ENCODE measurements at places on chromosomes 5 and 9.
A peak's percentile ranks its signal among the peaks of the same experiment; 100 is the strongest.

- no peak for DNase-seq
Observed at GRCh38 chr5:174472956-174473355, 251.4 kb upstream of the MSX2 start.

- no peak for DNase-seq
Observed at GRCh38 chr5:42887575-42887974, 75.9 kb upstream of the SELENOP start.

DNA sequence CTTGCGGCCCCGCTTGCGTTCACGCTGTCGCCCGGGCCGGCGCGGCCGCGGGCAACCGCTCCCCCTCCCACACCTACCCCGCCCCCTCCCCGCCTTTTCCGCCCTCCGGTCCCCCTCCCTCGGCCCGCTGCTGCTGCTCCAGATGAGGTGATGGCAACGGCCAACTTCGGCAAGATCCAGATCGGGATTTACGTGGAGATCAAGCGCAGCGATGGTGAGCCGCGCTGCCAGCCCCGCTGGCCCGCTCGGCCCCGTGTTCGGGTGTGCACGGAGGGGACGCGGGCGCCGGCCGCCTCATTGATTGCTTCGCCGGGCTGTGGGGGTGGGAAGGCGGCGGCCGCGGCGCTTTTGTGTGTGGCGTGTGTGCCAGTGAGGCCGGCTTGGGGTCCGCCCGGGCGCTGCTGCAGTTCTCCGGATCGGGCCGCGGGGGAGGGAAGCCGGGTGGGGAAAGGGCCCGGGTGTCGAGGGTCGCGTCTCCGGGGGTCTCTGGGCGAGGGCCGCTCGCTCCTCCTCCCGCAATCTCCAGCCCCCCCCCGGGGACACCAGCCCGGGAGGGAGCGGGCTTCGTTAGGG lies 403 bp downstream of the KIF2A start:
- peak; percentile 11 for DNase-seq

DNA sequence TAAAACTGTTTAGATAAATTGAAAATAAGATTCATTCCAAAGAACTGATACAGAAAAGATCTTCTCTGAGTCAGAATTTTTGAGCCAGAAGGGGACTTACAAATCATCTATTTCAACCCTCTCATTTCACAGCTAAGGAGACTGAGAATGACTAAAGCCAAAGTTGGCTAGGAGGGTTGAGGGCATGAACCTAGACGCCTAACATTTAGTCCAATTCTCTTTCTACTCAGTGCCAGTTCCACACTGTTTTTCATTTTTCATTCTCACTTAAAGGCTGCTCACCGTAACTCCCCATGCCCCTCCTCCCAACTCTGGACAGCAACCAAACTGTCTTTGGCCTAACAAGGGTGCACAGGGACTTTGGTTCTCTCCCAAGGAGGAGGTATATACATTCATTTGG lies 364.0 kb downstream of the NDUFS4 start:
- DNase-seq, result no peak

- DNase-seq, result no peak
Observed at GRCh38 chr9:136495238-136495800, 12.5 kb upstream of the SEC16A start.

DNA sequence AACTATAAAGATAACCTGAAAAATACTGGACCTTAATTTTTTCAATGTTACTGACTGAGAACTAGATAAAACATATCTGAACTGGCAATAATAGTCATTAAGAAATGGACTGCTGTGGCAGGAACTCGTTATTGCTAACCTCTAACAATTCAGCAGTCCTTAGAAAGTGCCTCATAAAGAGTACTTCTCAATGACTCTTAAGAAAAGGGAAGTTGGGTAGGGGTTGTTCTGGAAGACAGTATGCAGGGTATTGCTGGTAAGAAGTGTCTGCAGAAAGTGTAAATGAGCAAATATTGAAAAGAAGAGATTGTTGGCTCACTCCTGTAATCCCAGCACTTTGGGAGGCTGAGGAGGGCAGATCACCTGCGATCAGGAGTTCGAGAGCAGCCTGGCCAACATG lies 27.9 kb downstream of the FOXD1 start:
- no peak for DNase-seq

DNA sequence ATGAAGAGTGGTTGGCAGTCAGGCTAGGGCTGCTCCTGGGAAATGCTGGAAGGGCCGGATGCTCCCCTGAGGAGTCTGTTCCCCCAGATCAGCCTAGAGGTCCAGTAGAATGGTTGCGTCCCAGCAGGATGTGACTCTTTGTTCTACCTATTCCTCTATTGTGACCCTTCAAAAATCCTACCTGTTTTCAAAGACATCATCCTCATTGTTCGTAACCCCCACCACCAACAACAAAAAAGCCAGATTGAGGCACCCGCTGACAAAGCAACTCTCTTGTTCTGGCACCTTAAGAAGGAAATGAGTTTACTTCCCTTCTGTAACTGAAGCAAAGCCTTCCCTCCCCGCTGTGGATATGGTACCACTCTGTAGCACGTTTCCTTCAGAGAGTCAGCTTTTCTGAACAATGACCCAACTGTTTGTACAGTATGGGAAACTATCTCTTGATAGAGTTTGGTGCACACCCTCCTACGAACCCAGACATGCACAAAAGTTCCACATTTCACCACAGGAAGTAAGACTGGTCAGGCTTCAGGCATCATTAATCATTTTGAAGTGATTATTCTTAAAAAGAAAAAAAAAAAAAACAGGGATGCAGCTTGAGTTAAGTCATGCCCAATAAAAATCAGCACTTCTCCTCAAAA lies 207.2 kb downstream of the ENC1 start:
- DNase-seq, result no peak

- no peak for DNase-seq
Observed at GRCh38 chr9:89345476-89345875, 27.2 kb downstream of the SECISBP2 start.

DNA sequence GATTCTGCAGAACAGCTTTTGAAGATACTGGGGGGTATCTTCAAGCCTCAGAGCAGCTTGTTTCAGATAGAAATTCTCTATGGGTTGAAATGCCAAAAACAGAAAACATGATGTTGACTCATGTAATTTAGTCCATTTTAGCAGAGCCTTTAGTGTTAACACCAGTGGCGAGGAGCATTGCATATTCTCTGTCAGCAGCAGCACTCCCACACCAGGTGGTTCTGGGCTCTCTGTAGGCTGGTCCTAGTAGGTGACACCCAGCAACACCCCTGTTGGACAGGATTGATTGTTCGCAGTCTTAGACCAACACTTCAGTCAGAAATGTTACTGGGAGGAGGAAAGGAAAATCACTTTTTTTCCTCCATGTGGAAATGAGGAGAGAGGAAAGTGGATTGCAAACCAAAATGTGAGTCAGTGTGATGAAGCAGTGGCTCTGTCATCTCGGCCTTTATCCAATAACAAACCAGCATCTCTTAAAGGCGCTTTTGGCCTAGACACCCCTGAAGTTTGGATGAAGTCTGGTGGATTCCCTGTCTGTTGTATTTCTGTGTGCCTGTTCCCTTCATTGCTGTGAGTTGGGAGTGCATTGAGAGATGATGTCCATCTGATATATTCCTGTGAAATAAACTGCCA lies 16.8 kb downstream of the SLC46A2 start:
- no peak for DNase-seq

DNA sequence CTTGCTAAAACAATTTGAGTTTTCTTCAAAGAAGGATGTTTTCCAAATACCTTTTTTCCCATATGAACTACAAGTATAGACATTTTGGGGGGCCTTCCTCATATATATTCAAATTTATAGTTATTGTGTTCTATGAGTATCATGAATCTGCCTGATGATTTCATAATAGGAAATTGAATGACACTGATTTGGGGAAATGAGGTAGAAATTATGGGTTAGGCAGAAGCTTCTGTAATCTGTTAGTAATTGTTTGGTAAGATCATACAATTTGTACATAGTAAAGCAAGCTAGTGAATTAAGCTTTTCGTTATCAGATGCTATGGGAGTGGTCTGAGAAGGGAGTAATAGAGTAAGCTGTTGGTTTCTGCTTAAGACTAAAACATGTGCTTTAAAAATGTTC lies 98.0 kb downstream of the TRIO start:
- DNase-seq, result no peak

DNA sequence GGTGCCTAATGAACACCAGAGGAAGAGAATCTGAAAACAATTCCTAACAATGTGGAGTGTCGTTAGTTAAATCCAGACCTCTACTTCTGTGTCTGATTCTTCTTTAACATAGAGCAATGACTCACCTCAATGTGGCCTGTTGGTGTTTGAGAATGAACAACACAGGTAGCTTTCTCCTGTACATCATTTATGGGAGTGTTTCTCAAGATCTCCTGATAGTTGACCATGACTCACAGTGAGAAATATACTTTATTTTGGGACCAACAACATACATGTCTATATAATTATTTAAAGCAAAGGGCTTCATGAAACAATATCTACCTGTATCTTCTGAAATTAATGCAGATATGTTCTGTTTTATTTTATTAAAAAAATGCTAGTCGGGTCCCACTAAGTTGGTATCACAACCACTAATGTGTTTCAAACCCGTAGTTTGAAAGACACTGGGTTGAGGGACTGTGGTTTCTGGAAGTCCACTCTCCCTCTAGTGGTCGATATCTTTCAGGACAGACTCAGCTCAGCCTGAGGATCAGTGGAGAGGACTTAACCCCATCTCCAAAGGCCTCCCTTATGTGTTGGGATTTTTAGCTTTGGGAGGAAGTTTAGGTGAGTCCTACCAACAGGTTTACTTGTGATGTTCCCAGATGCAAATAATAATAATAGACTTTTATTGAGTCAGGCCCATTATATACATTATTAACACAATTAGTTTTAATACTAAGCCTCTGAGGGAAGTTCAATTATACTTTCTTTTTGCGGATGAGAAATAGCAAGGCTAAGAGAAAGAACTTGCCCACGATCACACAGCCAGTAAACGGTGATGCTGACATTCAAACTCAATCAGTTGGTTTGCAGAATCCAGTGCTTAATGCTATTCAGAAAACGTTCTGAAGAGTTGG lies 70.0 kb upstream of the KLF9 start:
- DNase-seq, result no peak

DNA sequence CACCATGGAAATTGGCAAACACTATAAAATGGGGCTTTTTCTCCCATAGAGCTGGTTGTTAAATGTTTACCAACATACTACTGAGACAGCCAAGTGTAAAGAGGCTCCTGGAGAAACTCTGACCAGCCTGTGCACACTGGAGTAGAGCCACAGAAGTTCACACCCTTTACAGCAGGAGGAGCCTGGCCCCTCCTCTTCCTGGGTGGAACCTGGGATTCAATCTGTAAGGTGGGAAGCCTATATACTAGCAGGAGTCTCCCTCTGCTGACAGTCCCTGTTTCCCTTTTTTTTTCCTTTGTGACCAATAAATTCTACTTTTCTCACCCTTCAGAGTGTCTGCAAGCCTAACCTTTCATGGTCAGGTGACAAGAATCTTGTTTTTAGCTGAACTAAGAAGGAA lies 10.4 kb upstream of the SLC30A5 start:
- DNase-seq, result peak; percentile 42

DNA sequence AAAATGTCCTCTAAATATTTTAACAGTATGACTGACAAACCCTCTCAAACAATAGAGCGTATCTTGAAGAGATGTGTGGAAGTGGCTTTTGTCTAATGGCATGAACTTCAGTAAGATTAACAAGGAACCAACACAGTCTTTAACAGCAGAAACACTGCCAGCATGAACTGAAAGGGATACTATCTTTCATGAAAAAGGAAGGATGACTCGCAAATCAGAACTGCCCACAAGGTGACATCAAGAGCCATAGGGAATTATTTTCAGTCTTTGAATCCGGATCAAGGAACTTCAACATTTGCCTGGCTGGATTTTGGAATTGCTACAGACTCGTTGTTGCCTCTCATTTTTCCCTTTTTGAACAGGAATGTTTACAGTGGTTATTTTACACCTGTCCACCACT lies 5.1 kb upstream of the HEXB start:
- DNase-seq, result no peak

- no peak for DNase-seq
Observed at GRCh38 chr9:272251-273213, 57.9 kb downstream of the DOCK8 start.

- no peak for DNase-seq
Observed at GRCh38 chr9:108639696-108640095, 216.1 kb downstream of the ACTL7B start.

DNA sequence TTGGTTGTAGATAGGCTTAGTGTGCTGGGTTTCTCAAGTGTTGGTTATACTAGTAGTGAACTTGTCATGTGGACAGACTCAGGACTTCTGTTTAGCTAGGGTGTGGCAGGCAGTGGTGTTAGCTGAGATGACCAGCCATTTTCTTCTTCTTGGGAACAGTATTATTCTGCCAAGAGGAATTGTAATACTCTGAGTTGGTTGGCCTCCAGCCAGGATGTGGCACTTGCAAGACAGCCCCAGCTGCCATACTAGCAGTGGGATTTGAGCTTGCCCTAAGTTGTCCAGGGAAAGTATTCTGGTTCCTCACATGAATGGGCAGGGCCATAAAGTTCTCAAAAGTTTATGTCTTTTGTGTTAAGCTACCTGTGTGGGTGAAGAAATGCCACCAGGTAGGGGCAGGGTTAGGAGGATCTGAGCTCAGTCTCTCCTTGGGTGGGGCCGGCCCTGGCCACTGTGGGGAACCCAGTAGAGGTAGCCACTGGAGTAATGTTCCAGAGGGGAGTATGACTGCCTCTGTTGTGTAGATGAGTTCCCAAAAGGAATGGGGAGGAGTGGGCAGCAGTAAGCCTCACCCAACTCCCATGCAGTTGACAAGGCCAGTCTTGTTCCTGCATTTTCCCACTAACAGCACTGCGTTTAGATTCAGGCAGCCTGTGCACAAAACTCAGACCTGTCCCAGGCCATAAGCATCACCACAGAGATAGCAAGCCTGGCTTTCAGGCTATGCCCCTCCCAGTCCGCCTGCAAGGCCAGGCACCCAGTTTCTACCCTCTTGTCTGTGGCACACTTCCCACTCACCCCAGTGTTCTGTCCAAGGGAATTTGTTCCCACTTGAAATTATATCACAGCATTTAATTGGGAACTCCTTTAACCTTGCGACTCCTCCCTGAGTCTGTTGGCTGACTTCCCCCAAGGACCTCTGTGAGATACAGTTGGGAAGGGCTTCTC lies 250.7 kb downstream of the ANXA1 start:
- DNase-seq, result peak; percentile 8

DNA sequence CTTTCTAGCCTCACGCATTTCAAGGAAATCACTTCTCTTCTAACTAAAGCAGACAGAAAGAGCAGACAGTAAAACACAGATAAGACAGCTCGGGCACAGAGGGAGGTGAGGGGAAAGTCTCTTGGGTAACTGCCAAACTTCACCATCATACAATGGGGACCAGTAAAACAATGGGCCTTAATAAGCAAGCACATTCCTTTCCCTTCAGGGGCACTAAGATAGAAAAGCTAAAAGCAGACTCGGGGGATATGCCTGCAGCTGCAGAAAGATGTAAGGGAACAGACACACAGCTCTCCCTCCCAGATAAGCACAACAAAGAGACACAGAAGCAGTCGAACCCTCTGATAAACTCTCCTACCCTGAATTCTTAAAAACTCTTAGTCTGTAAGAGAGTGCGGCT lies 15.6 kb upstream of the CKS2 start:
- no peak for DNase-seq

GRCh38 chr9:129175825-129176633 lies 2.0 kb downstream of the IER5L start:
- DNase-seq, result no peak

GRCh38 chr5:16596581-16596940 lies 20.2 kb downstream of the RETREG1 start:
- DNase-seq, result no peak

- DNase-seq, result no peak
Observed at GRCh38 chr9:126275386-126276001, 51.1 kb upstream of the MVB12B start.

Data from LNCaP clone FGC (cell line).